Heart right ventricle (tissue), 16 donors: ENCODE measurements at places on chromosomes 4 and X. TPM values are rescaled to one million over a fixed set of nuclear protein-coding genes. Genes with fewer than 3 reads are reported as not detected.

The PITX2 gene
- total RNA-seq: not detected

The FREM3 gene
- total RNA-seq: 0.05 TPM

The SSX2 gene
- total RNA-seq: not detected

DNA sequence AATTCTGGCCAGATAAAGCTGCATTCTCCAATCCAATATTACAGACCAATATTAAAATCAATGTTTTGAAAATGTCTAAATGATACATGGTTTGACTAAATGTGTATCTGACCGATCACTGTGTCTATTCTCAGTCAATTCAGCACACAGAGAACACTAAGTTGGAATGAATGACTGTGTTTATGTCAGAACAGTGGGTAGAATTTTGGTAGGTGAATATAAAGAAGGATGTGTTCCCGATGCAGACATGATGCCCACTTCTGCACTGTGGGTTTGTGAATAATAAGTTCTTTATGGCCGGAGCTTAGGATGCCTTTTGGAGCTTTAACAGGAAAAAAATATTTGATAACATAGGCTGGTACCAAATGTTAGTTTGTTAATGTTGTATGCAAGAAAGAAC, 113.2 kb upstream of the GIMD1 start:
- no peaks in the 10 kb centered on the region for H3K4me1 ChIP-seq
- no peaks in the 10 kb centered on the region for H3K27me3 ChIP-seq
- DNase-seq: no peak
- no peak overlapping the region for H3K4me3 ChIP-seq

DNA sequence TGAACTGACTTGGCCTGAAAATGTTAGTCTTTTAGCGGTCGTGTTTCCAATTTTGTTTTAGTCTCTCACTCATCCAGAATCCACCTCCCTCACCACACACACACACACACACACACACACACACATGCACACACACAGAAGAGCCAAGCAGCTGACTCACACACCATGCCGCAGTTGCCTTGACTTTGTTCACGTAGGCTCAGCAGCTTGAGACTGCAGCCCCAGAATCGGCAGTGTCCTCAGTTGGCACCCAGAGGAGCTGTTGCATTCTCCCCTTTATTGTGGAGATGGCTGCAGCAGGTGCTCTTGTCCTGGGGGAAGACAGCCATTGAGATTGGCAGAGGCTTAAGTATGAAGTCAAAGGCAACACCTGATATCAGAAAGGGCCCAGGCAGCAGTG, 20.9 kb upstream of the XPNPEP2 start:
- H3K4me1 ChIP-seq: no peaks in the 10 kb centered on the region
- no peak overlapping the region for H3K27ac ChIP-seq
- H3K4me3 ChIP-seq: no peak overlapping the region
- no peaks in the 10 kb centered on the region for H3K36me3 ChIP-seq
- H3K27me3 ChIP-seq: no peaks in the 10 kb centered on the region
